Jurkat, Clone E6-1 (cell line): ENCODE measurements at places on chromosomes 4 and X.

DNA sequence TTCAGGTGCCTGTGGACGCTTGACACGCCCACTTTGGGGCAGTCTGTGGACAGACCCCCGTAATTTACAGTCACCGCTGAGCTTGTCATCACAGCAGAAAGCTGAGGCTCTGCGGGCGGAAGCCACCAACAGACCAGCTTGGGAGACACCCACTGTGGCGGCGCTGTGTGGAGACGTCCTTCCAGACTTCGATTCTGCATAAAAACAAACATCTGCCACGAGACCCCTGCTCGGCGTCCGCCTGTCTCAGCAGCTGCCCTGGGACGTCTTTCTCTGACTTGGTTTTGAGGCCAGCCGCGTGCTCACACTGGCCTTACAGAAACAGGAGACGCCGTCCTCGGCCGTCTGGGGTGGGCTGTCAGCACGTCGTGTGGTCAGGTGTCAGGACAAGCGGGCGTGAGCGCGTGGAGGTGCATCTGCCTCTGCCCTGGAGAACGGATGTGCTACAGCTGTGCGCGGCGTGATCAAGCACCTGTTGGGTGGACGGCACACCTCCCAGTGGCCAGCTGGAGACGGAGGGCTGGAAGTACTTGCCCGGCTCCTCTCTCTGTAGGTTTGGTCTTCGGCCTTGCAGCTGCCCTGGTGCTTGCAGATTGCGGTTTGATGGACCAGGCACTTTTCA is 37.5 kb downstream of the PIGG start:
- no peak for DNase-seq

- no peak for DNase-seq
These were observed 78.9 kb upstream of the BMPR1B start for GRCh38 chr4:94678896-94679295.

DNA sequence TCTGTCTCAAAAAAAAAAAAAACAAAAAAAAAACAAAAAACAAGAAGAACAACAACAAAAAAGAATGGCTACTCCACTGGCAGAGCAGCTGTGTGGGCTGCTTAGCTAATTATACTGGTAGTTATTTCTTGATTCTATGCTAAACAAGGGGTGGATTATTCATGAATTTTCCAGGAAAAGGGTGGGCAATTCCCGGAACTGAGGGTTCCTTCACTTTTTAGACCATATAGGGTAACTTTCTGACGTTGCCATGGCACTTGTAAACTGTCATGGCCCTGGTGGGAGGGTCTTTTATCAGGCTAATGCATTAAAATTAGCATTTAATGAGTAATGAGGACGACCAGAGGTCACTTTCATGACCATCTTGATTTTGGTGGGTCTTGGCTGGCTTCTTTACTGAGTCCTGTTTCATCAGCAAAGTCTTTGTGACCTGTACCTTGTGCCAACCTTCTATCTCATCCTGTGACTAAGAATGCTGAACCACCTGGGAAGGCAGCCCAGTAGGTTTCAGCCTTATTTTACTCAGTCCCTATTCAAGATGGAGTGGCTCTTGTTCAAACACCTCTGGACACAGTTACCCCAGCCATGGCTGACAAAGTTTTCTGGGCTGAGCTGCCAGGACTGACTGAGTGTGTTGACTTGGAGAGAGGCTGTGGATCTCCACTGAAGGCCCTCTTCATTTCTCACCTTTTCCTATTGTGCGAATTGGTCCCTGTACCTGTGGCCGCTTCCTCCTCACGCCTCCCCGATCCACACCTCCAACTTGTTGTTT is 1.3 kb upstream of the OCIAD2 start:
- no peak for DNase-seq

GRCh38 chr4:129167640-129168260 is 71.8 kb downstream of the C4orf33 start:
- no peak for DNase-seq

GRCh38 chr4:20311856-20312255 is 60.2 kb downstream of the SLIT2 start:
- no peak for DNase-seq

DNA sequence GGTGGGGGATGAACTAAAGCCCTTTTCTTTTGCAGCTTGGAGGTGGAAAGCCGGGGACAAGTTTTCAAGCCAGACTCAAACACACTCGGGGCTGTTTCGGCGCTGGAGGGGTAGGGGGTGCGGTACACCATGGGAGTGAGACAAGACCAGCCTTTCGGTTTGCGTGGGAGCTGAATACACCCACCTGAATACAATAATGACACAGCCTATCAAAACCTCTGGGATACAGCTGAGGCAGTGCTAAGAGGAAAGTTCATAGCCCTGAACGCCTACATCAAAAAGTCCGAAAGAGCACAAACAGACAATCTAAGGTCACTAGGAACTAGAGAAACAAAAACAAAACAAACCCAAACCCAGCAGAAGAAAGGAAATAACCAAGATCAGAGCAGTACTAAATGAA is 163.3 kb downstream of the ATRX start:
- DNase-seq = no peak

GRCh38 chr4:123352240-123352945 is 44.2 kb upstream of the SPRY1 start:
- DNase-seq = peak; percentile 82

DNA sequence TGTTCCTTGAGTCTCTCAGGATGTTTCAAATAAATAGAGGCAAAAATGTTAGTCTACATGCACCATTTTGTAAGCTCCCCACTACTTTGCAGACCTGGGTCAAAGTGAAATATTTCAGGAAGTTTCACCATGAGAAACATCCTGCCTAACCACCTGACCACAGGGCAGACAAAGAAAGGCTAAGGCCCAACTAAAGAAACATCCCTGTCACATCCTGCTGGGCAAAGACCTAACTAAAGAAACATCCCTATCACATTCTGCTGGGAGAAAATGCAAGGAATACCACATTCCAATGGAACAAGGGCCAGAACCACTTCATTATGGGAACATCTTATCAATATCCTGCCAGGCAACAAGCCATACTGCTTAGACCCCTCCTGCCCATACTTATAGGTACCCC is 1303.4 kb downstream of the TECRL start:
- DNase-seq = no peak

DNA sequence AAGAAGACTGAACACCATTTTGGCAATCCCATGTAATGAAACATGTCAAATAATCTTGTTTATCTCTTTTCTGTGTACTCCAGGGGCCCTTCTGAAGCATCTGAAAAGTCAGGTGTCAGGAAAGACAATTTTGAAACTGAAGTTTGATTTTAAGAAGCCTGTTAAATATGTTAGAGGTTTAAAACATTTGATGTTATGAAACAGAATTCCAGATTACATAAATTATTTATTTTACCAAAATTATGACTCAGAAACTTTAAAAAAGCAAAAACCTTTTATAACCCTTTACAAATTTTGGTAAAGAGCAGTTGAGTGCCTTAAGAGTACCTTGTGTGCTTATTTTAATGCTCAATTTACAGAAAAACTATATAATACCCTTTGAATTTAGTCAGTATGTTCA is 130.8 kb downstream of the PAPSS1 start:
- DNase-seq = no peak

GRCh38 chr4:19577097-19577496 is 674.6 kb upstream of the SLIT2 start:
- no peak for DNase-seq

GRCh38 chrX:149830192-149830873 is 48.6 kb downstream of the MAGEA9 start:
- no peak for DNase-seq

- no peak for DNase-seq
These were observed 35.8 kb downstream of the GPM6A start for GRCh38 chr4:175776217-175776616.

GRCh38 chr4:185716577-185717376 is 95.2 kb downstream of the SORBS2 start:
- DNase-seq = no peak

DNA sequence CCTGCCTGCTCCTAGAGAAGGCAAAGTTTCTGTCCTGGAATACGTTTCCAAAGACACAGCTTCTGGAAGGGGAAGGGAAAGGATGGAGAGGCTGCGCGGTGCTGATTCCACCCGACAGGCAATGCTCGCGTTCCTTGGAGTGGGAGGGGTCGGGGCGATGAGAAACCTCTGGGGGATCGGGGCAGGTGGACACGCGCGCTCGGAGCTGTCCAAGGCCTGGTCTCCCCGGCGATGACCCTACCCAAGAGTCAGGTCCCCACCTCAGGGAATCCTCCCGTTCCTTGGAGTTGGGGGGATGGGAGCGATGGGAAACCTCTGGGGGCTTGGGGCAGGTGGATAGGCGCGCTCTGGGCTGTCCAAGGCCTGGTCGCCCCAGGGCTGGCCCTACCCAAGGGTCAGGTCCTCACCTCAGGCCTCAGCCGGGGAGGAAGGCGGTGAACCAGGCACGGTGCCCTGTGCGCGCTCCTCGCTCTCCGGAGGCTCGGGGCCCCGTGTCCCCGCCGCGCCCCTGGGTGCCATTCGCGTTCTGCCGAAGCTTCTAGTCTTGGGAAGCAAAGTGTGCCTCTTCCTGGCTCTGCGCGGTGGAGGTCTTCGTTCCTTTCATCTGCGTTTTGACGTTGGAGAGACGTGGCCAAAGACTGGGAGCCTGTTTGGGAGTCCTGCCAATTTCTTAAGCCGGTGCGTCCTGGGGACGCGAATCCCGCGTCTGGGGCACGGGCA is 10.6 kb upstream of the SHOX start:
- no peak for DNase-seq

- DNase-seq = no peak
These were observed 11.6 kb downstream of the IRF2 start for GRCh38 chr4:184462724-184463123.

DNA sequence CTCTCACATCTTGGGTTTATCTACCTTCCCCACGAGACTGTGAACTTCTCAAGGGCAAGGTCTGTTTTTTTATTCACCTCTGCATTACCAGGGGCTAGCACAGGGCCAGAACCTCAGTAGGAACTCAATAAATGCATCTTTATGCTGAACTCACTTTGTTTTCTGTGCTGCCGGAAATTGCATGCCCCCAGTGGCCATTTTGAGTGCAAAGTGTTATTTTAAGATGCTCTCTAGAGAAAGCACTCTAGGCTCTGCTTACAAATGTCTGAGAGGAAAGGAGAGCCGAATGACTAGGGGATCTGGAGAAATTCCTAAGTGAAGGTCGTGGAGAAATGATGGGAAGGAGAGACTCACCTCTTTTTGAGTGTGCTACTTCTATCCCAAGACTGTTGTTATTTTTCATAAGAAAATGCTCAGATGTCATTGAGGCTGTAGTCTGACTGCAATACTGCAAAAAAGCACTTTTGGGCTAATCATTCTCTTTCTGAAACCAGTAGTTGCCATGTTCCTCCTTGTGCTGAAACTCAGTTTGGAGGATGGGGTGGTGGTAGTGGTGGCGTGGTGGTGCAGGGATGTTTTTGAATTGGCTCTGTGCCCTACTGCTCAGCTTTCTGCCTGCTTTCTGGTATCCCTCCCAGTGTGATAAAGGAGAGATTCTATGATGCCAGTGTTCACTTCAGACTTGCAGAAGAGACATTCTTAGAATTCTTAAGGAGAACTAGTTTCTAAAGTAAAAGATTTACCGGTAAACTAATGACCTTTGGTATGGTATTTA is 41.3 kb downstream of the DOCK11 start:
- DNase-seq = peak; percentile 38

- no peak for DNase-seq
These were observed 3.9 kb downstream of the BMP2K start for GRCh38 chr4:78780093-78780492.

DNA sequence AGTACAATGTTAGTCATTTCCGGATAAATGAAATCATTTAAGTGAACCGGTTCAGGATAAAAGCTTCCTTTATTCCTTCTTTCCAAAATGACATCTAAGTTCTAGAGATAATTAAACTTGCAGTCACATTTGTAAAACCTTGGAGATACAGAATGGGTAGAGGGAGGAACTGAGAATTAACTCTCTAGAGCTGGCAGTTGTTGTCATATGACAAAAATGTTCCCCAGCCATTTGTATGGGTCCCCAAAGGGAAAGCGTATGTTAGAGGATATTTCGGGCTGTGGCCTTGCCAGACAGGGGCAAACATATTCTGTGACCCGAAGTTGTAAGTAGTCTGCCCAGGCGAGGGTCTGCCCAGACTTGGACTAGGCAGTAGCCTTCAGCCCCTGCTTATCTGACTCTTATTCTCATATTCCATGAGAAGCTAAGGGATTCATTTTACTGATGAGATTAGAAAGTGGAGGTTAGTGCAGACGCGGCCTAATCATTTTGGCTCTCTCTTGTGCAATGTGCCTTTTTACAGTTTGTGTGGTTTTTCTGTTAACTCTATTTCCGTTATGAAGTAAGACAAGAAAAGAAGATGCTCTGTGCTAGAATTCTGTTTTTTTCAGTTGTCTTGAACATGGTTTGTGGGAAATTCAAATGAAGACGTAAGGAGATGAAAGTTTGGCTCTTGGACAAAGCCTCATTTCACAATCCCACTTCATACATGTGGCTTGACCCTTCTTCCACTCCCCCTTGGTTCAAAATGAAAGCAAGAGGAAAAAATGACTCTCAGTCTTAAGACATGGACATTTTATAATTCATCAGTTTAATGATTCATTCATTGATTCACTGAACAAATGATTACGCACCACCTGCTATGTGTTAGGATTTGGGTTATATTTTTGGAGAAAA is 2394.2 kb upstream of the AGA start:
- DNase-seq = peak; percentile 49

GRCh38 chrX:129784371-129784770 is 4.6 kb downstream of the SASH3 start:
- no peak for DNase-seq

DNA sequence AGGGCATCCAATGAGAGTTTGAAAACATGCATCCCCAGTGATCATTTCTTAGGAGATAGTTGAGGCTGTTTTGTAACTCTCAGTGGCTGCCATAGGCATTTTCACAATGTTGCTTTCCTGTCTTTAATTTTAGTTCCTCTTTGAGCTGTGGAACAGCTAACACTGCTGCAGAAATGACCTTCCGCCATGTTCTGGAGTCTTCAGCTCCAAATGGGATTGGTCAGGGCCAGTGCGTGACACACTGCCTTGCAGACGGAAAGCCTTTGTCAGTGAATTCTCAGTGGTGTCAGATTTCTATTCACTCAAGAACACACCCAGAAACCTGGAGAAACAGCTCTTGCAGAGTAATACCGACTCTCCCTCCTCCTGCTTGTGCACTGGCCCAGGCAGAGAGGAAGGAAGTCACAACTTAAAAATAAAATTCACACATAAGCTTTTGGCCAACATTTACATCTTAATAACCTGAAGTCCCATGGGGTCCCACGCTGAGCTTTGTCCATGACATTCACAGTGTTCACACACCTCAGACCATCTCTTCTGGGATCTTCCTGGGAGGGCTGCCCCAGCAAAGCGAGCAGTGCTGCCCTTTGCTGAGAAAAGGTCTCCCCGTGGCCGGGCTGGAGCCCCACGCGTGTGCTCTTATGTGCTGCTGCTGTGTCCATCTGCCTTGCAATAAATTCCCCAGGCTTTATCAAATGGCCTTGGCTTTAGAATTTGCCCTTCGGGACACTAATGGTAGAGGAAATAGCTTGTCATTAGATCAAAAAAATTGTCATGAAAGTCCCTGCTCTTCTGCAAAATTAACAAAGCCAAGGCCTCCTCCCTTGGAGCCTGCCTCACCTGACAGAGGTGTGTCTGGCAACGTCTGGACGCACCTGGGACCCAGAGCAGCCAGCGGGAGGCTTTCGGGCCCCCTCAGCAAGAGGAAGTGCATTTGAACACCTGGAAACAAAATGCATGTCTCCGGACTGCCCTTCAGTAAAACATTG is 126.8 kb downstream of the IRF2 start:
- no peak for DNase-seq

GRCh38 chrX:14027036-14027435 is 2.7 kb downstream of the GEMIN8 start:
- DNase-seq = no peak
